Suprapubic skin (tissue), 4 donors: ENCODE measurements at places on chromosomes 2 and 18.

DNA sequence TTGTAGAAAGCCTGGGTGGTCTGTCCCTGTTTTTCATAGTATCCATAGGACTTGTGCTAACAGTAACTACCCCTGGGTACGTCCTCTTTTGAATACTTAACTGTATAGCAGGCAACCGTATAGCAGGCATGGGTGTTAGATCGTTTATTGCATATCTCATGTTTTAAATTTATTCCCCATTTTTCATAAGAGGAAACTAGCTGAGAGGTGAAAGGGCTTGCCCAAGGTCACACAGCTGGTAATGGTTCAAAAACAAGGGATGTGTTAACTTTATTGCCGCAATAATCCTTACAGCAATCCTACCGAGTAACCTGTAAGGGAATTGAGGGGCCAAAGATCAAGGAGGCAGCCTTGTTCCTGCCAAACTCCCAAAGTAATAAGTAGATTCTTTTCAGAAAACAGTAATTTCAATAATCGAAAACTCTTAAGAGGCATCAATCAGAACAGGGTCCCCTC is 990 bp upstream of the MGAT4A start:
- no peak for DNase-seq

- DNase-seq: no peak
Observed at GRCh38 chr2:114011713-114012112, 121.8 kb downstream of the ACTR3 start.

- DNase-seq: no peak
Observed at GRCh38 chr2:65227020-65227455, 593 bp upstream of the ACTR2 start.

DNA sequence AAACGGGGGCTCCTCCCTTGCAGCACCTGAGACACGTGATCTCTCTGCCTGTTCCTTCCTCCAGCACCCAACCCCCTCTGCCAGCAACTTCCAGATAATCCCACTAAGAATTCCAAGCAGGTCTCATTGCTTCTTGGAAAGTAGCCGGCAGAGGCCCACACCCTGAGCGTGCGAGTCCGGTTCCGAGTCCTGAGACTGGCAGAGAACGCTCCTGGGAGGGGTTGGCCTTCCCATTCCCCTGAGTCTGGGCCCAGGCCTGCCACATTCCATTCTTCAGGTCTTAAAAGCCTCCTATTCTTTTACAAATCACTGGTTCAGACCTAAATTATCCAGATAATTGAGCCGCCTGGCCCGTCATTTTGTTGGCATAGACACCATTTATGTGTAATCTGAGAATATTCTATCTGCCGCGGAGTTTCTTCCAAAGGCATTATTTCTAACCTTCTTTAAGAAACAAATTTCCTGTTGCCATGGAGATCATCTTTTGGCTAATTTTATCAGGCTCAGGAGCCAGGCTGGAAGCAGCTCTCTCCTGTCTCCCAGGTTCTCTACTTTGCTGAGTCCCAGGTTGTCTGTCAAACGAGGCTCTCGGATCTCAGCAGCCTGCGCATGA is 165.4 kb downstream of the MYCN start:
- DNase-seq: no peak

DNA sequence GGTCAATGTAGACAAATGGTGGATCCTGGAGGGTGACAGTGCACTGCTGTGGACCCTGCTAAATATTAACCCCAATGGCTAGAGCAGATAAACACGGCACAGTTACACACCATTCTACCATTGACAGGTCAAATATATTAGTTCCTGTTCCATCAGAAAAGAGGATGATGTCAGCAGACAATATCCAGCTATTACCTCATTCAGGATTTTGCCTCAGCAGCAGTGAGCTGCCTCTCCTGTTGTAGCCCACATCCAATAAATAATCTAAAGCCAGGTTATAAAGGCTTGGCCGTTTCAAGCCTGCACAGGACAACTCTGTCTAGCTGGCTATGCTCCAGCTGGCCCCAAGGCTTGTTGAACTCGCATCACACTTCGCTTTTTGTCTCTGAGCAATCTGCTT is 31.6 kb upstream of the NETO1 start:
- no peak for DNase-seq

DNA sequence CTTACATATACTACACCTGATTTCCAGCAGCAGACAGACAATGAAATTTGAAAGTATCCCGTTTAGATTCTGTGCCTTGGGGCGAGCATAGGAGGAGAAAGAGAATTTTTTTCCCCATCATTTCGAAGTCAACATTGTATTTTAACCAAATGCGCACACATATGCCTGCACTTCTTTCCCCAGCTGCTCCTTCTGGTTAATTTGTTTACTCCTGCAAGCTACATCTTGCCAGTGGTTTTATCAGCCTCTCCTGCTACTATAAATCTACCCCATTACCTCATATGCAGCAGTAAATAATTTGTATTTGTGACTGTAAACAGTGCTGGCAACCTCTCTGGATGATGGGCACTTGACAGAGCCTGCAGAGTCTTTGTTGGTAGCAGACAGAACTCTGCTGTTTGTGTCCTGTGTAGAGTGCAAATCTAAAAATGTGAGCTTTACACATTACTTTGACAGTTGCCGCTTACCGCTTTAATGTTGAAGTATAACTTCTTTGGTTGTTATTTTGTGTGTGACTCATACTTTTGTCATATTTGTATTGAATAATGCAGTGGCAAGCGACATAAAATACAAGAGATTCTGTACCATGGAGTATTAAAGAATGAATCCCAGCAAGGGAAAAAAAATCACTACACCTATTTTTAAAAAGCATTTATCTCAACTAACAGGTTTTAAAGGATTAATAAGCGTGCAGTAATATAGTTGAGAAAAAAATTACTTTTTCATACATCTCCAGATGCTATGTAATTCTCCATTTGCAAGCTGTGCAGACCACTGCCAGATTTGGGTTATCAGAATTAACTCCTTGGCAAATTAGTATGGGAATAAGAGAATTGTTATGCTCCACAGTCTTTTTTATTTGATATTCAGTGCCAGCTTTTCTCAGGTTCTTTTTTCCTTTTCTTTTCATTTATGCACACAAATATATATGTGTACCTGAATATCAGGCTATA is 536.8 kb downstream of the XIRP2 start:
- no peak for DNase-seq

DNA sequence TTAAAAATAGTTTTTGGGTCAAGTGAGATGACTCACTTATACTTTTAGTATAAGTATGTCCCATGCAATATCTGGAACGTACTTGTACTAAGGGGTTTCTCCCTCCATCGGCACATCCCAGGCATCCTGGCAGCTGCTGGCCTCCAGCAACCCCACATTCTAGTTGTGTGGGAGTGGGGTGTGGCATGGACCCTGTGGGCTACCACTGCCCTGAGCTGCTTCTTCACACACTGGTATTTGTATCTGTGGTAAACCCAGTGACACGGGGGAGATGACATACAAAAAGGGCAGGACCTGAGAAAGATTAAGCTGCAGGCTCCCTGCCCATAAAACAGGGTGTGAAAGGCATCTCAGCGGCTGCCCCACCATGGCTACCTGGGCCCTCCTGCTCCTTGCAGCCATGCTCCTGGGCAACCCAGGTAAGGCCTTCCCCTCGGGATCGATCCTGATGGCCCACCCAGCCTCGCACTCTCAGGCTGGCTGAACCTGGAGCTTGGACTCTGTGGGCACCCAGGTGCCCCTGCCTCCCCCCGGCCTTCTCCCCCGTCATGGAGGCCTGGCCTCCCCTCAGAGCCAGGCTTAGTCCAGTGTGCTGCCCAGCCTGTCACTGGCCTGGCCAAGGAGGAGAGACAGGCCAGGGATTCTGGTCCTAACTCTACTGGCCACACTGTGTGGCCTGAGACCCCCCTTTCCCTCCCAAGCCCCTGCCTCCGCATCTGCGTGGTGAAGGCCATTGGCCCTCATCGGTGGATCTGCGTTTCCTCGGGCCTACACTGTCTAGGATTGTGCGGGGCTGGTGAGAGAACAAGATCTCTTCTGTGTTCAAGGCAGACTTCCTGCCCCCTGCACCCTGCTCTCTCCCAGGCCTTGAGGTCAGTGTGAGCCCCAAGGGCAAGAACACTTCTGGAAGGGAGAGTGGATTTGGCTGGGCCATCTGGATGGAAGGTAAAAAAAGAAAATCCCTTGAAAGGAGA is at the start of gene GNLY:
Gene GNLY (plus strand): TSS at position 307 of the 974 bp plus-strand sequence. CDS start 61 bp downstream, at position 368.
- DNase-seq: no peak

DNA sequence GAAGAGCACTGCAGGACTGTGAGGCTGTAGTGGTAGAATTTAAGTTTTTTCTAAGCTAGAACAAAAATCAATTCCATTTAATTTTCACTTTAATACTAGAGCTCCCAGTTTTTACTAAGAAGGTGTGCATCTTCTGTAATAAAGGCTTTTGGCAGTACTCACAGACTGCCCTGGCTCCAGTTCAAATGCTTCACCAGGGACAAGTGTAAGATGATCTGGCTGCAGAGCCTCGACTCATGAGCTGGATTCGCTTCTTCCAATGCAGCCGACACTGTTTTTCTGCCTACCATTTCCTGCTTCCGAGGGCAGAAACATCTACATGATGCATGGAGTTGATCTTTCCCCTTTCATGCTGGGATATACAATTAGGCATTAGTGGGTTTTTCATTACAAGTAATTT is 87.0 kb downstream of the FARSB start:
- DNase-seq: no peak

- no peak for DNase-seq
Observed at GRCh38 chr2:97992836-97993825, 2.6 kb downstream of the TMEM131 start.

DNA sequence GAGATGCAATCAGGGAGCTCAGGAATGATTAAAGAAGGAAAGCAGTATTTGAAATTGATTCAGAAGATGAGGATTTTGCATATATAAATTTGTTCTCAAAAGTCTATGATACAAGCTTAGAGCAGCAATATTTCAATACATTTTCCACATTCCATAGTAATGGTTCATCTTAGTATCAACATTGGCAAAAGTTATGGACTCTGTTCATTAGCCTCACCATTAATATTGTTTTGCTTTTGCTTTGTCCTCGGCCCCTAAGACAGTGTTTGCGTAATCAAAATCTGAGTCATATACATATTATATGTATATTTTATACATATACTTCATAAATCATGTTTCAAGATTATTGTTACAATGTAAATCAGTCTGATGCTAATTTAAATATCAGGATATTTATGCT is 176.6 kb downstream of the CNTNAP5 start:
- no peak for DNase-seq

GRCh38 chr2:96985181-96985945 is 1.0 kb downstream of the FAM178B start:
- no peak for DNase-seq

DNA sequence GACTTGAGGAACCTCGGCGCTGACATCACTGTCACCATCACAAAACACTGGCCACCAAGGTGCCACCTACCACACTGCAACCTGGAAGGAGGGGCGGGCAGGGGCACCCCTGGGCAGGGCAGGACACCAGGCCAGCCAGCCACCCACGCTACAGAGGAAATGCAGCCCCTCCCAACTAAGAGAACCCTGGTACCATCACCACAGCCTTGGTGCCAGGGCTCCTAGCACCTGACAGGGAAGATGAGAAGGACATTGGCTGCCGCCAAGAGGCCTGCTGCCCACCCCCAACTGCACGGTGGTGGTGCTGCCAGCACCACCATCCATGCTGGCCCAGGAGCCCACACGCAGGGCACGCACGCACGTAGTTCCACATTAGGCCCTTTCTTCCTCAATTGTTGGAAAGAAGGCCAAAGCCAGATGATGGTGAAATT is 88.7 kb downstream of the HDAC4 start:
- peak; percentile 58 for DNase-seq

DNA sequence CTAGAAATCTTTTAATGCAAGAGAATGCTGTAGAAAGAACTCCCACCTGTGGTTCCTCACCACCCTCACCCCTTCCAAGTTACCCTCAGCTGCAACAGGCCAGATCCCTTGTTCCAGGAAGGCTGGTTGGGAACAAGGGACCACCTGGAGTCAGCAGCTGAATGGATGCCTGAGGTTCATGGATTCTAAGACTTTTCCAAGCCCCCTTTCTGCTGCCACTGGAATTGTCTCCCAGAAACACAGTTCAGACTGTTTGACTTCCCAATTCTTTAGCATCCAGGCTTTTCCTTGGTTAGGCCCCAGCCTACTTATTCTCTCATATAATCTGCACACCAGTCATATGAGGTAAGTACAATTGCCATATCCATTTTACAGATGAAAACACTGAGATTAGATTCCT is 8.0 kb upstream of the ADCY3 start:
- no peak for DNase-seq

DNA sequence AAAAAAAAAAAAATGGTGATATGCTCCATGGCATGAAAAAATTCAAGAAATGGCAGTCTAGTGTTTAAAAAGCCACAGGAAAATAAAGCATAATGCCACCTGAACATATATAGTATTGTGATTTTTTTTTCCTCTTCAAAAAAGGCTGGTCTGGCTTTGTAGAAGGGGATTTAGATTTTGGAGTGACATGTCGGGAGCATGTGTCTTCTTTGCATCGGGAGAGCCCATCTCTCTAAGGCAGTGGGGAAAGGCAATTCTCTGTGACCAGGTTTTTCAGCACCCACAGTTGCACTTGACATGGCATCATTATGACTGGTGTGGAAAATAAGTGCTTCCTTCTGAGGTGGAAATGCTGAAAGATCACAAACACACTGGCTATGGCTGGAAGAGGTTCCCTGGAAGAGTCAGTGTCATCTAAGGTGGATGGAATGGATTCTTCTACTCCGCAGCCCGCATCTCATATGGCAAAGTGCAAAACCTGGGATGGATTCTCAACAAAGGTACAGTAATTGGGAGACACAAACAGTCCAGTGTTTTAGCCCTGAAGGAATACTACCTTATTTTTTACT is 172.5 kb downstream of the AGAP1 start:
- DNase-seq: no peak

GRCh38 chr2:169806586-169806985 is 7.9 kb downstream of the SSB start:
- DNase-seq: no peak

DNA sequence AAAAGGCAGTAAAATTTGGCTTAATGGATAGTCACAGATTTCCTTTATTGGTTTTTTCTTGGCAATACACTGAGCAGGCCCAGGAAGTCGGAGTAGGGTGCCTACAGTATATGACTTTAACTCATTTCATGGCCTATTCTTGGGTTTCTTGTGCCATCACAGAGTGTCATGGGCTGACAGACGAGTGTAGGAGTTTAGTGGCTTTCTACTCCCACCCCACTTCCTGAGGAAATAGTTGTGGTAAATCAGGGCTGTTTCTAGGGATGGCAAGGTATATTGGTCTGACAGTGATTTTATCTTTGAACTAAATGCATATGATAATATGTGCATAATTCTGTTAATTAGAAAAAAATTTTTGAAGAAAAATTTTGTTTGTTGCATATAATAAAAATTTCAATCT is 100.1 kb downstream of the PLCL1 start:
- no peak for DNase-seq

DNA sequence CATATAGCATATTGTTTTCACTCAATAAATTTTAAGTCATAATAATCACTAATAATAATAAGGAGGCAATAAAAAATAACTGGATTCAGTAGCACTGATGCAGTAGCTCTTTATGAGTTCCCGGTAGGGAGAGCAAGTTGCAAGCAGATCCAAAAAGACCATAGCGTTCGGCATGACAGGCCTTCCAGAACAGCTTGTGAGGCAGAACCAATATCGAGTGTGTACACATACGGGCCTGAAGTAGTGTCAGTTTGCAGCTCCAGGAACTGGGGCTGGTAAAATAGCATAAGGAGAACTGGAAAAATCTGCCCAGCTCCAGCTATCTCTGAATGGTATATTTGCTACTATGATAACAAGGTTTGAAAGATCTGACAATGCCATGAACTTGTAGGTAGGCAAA is 1607.8 kb upstream of the PIK3C3 start:
- DNase-seq: no peak

GRCh38 chr18:43635397-43635796 is 358.1 kb upstream of the SYT4 start:
- DNase-seq: no peak
